ENCODE measurements at places on chromosomes 1 and 21.

DNA sequence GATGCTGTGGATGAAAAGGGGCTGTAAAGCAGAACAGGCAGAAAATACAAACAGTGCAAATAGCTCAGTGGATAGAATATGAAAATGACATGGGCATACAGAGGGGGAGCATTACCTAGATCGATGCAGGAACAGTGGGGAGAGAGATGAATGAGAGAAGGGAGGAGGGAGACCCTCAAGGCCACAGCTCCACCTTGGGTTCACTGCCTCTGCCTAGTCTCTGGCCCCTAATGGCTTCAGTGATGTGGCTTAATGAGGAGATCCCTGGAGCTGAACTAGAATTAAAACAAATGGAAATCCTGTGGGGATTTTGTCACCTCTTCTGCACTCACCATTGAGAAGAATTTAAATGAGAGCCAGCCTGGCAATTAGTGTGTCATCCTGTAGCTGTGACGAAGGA lies 165.0 kb downstream of the TNR start:
- no peak for DNase-seq

GRCh38 chr1:158154501-158154900 lies 26.2 kb upstream of the CD1D start:
- no peak for DNase-seq

GRCh38 chr1:168774241-168774640 lies 45.2 kb upstream of the DPT start:
- DNase-seq: no peak

- no peak for DNase-seq
Observed at GRCh38 chr1:11053758-11054137, 6.1 kb downstream of the SRM start.

GRCh38 chr1:45723248-45723930 lies 27.1 kb downstream of the IPP start:
- no peak for DNase-seq

GRCh38 chr1:88612773-88613172 lies 71.3 kb upstream of the PKN2 start:
- DNase-seq: no peak

- no peak for DNase-seq
Observed at GRCh38 chr1:107184888-107185287, 44.0 kb downstream of the NTNG1 start.

- DNase-seq: no peak
Observed at GRCh38 chr1:68916221-68916902, 419.5 kb upstream of the DEPDC1 start.

DNA sequence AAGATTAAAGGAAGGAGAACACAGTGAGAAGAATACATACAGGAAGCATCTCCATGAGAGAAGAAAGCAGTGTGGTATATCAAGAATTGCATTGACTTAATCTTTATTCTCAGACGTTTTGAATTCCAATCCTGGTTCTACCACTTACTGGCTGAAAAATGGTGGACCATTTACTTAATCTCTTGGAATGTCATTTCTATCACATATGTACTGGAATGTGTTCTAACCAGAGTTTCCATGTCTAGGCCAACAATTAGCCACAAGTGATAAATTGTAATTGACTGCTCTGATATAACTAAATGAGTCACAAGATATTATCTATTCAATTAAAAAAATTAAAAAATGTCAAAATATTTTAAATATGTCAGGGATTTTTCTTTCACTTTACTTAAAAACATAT lies 626.1 kb downstream of the PTPRC start:
- no peak for DNase-seq

DNA sequence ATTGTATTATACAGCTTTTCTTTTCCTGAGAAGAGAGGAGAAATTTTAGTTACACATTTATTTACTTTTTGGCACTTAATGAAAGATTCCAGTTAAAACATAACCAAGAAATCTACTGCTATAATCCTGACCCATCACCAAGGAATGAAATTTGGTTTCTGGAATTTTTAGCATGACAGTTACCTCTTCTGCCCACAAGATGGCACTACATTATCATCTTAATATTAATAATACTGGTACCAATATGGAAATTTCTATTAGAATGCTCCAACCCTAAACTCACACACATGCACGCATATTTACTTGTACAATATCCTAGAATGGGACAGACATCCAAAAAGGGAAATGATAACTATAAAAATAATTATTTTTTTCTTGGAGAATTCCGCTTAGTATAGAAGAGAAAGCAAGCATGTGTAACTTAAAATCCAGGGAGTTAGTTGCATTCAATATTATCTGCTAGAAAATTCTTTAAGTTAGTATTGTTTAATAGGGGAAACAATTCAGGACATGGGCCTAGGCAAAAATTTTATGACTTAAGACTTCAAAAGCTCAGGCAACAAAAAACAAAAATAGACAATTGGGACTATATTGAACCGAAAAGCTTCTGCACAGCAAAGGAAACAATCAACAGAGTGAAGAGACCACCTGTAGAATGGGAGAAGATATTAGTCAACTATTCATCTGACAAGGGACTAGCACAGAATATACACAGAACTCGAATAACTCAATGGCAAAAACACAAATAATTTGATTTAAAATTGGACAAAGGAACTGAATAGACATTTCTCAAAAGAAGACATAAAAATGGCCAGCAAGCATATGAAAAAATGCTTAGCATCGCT lies 37.4 kb downstream of the MAP3K21 start:
- DNase-seq: no peak

GRCh38 chr1:193694741-193695140 lies 508.3 kb upstream of the B3GALT2 start:
- DNase-seq: no peak

- DNase-seq: no peak
Observed at GRCh38 chr1:115839029-115839678, 1.8 kb downstream of the NHLH2 start.

- DNase-seq: no peak
Observed at GRCh38 chr1:196380316-196380715, 227.9 kb downstream of the KCNT2 start.

DNA sequence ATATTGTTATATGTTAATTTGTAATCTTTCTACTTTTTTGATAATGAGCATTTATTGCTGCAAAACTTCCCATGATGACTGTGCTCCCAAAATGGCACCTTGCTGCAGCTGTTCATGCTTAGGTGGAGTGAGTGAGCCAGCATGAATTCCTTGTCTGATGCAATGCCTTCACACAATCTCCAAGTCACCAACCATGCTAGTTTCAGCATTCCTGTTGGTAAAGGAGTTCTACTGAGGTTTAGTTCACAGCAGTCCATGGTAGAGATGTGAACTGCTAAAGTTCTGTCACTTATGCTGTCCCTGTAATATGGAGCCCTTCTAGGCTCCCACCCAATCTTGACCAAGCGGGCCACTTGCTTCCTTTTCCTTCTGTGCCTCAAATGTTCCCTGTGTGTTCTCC lies 26.2 kb upstream of the PRKACB start:
- DNase-seq: no peak

GRCh38 chr1:157213836-157214235 lies 75.6 kb upstream of the ETV3 start:
- DNase-seq: no peak

- no peak for DNase-seq
Observed at GRCh38 chr1:50110656-50111055, 1.9 kb downstream of the ELAVL4 start.

- DNase-seq: no peak
Observed at GRCh38 chr1:184878602-184879001, 95.7 kb downstream of the NIBAN1 start.

DNA sequence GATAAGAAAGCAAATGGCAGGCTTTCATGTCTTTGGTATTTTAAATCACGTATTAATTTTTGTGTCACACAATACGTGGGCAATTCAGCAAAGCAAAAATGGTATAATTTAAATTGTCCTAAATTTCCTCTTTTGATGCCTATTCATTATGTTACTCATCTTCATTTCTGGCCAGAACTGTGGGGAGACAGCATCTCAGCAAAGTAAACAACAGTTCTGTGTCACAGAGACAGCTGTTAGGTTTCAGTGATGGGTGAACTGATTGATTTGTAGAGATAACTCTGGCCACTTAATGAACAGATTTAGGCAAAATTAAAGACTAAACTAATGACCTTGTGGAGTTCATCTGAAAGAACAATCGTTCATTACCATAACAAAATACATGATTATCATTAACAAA lies 49.2 kb downstream of the FH start:
- DNase-seq: no peak

DNA sequence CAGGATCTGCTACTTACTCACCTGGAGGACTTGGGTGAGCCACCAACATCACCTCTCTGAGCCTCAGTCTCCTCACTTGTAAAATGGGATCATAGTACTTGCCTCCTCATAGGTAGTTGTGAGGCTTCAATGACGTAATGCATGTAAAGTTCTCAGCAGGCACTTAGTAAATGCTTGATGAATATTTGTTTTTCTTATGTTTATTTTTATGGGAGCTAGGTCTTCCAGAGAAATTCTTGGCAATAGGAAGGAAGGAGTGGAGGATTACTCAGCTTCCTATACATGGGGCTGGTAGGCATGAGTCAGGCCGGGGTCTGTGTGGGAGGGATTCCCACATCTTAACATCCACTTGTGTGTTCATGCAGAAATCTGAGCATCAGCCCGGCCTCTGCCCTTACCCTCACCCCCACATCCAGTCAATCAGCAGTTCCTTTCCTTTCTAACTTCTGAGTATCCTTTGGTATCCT lies 95.4 kb upstream of the USP24 start:
- no peak for DNase-seq

- no peak for DNase-seq
Observed at GRCh38 chr1:107515702-107516101, 374.9 kb downstream of the NTNG1 start.

- DNase-seq: no peak
Observed at GRCh38 chr1:61375082-61375880, 292.9 kb downstream of the NFIA start.

DNA sequence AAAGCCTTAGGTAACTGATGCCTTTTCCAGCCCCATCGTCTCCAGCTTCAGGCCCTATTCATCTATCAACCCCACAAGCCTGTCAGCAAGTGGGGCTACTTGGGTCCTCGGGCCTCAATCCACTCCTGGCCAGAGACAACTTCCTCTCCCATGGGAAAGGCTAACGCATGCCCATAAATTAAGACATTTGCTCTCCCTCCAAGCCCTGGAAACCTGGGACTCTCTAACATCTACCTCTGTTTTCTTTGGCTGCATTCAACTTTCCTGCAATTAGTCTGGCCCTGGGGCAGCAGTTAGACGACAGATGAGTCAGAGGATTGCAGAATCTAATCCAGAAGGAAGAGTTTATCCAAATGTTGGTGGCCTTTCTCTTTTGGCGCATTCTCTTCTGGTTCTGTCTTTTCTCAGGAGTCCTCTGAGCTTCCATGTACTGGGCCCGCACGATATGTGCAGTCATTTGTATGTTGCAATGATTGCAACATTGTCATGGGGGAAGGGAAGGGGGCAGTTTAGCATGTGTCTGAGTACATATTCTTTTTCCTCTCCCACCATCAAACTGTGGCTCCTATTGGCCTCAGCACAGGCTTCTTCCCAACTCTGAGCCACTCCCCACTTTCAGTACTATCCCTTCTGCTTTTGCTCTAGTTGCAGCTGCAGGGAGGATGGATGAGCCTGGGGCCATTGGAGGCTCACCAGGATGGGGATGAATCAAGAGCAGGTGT lies 54.4 kb downstream of the NAV1 start:
- DNase-seq: no peak

GRCh38 chr21:28669971-28670653 lies 322.6 kb downstream of the LTN1 start:
- no peak for DNase-seq

GRCh38 chr1:94803517-94804441 lies 16.4 kb upstream of the SLC44A3 start:
- DNase-seq: no peak

DNA sequence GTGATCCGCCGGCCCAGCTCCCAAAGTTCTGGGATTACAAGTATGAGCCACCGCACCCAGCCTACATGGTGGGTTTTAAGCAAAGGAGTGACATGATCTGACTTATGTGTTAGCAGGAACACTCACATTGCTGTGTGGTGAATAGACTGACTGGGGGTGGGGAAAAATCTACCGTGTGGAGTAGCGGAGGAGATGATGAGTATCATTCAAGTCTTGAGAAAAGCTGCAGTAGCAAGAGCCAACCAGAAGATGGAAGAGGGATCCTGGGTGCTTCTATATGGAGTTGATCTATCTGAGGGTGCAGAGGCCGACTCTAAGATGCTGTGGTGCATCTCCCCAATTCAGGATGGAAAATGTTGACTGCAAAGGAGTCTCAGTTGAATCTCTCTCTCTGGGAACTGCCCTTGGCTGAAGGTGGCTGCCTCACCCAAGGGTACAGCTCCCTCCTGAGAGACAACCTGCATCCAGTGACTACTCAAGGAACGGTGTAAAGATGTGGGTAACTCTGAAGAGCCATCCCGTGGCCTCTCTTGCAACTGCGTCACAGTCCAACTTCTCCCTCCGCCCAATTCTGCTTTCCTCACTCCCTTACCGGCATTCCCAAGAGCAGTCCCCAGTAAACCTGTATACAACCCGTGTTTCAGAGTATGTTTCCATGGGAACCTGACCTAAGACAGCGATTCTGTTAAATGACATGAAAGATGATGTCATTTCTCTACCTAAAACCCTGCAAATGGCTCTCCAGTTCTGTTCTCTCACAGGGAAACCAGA lies 7.4 kb upstream of the B3GALNT2 start:
- no peak for DNase-seq

GRCh38 chr1:87518794-87519193 lies 190.1 kb downstream of the LMO4 start:
- no peak for DNase-seq

DNA sequence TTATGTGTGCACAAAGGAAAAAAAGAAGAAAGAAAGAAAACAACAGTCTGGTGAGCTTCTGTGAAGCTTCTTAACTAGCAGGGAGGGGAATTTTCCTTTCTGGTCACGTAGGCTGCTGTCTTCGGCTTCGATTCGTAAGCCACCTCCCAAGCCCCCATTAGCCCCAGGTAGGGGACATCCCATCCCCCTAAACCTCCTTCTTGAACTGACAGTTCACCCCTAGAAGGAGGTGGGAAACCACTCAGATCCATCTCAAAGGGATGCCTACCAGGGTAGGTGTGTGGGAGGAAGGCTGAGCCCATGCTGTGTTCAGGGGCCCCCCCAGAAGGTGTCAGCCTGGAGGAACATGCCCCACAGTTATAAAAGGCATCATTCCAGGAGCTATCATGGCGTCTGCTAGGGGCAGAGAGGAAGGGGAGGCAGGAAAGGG lies 25.8 kb downstream of the CD247 start:
- DNase-seq: no peak

GRCh38 chr1:112319371-112320040 lies 76.5 kb upstream of the CTTNBP2NL start:
- DNase-seq: no peak

- DNase-seq: no peak
Observed at GRCh38 chr1:20936621-20937020, 149.5 kb upstream of the HP1BP3 start.

- DNase-seq: no peak
Observed at GRCh38 chr1:192630521-192631287, 5.2 kb upstream of the RGS13 start.
